Activated T-cell treated with anti-CD3 and anti-CD28 coated beads, Interleukin-2, amount 50 U/mL, for 72 hours (primary cell): ENCODE measurements at places on chromosomes 16 and 17. TPM values are rescaled to one million over a fixed set of nuclear protein-coding genes. Genes with fewer than 3 reads are reported as not detected.
A peak's percentile ranks its signal among the peaks of the same experiment; 100 is the strongest.

VASN gene
- total RNA-seq = not detected

CETP gene
- 0.36 TPM for total RNA-seq

NLRC3 gene
- total RNA-seq = 24.1 TPM

DNA sequence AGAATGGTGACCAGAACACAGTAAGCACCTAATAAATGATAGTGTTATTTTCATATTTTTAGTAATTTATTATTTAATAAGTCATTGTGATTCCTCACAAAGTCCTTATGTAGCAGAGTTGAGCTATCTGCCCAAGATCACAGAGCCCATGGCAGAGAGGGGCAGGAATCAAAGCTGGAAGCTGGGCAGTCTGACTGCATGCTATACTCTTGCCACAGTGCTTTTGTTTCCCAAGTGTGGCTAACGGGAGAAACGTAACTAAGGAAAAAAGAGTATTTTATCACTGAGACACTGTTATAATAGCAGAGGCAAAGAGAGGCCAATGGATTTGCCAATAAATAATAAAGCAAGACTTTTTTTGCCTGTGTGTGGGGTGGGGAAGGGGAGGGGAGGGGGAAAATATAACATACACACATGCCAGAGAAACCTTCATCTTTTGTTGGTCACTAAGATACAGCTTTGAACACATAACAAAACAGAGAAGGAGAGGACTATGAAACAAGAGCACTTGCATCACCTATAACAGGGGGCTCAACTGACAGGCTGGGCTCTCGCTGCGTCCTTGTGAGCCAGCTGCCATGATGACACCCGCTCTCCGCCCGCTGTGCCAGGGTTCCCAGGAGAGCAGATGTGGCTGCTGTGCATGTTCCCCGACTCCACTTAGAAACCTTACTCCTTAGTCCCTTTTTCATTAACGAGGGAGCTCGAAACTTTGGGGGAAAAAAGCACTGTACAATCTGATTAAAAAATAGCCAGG lies 10.1 kb downstream of the CSNK2A2 start:
- no peaks in the 10 kb centered on the region for H3K27me3 ChIP-seq
- DNase-seq = no peak
- H3K4me3 ChIP-seq = no peak overlapping the region
- H3K27ac ChIP-seq = no peak overlapping the region
- peaks cover 23% of the 10 kb centered on the region for H3K4me1 ChIP-seq

GRCh38 chr17:77088455-77089123 lies 52.2 kb upstream of the SEC14L1 start:
- peaks cover 78% of the 10 kb centered on the region for H3K4me1 ChIP-seq
- H3K36me3 ChIP-seq = peaks cover 15% of the 10 kb centered on the region
- H3K27ac ChIP-seq = peak overlapping the region; percentile 89
- peak overlapping the region; percentile 84 for H3K4me3 ChIP-seq
- H3K27me3 ChIP-seq = peaks cover 7% of the 10 kb centered on the region
- peak; percentile 92 for DNase-seq

DNA sequence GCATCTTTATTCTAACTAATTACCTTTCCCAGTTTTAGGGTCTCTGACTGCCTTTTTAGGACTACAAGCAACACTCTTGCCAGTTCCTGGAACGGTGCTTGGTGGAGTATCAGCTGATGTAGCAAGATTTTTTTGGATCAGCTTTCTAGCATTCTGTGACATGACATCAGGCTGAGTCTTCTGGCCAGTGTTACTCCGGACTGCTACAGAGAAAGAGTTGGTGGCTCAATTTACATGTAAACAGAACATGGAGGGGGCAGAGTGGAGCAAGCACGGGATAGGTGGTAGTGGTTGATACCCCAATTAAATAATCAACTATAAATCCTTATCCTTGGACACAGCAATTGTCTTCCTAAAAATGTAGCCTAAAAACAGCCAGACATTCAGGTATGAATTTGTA lies 10.6 kb upstream of the ARL6IP1 start:
- H3K27ac ChIP-seq = peak overlapping the region; percentile 56
- DNase-seq = no peak
- H3K4me3 ChIP-seq = no peak overlapping the region
- H3K4me1 ChIP-seq = no peaks in the 10 kb centered on the region

DNA sequence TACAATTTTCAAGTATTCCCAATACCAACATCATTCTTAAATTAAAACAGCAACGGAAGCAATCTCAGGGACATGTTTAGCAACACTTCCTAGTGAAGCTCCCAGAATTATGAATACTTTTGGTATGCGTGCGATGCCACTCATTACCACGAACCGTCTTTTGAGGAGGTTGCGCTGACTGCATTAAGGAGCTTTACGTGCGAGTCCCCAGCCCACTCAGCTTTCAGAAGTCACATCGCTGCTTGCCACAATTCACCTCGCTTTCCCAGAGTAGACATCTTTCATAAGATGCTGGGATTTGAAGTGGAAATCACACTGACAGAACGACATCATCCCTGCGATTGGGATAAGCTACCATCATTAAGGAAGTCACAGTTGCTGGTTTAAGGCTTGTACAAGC lies 441.6 kb upstream of the HSBP1 start:
- H3K4me1 ChIP-seq = no peaks in the 10 kb centered on the region
- no peak for DNase-seq
- no peaks in the 10 kb centered on the region for H3K27me3 ChIP-seq
- no peaks in the 10 kb centered on the region for H3K36me3 ChIP-seq

- peaks cover 5% of the 10 kb centered on the region for H3K4me1 ChIP-seq
- H3K27me3 ChIP-seq = no peaks in the 10 kb centered on the region
- no peak overlapping the region for H3K27ac ChIP-seq
Observed at GRCh38 chr16:78118469-78119025, 19.1 kb downstream of the WWOX start.

DNA sequence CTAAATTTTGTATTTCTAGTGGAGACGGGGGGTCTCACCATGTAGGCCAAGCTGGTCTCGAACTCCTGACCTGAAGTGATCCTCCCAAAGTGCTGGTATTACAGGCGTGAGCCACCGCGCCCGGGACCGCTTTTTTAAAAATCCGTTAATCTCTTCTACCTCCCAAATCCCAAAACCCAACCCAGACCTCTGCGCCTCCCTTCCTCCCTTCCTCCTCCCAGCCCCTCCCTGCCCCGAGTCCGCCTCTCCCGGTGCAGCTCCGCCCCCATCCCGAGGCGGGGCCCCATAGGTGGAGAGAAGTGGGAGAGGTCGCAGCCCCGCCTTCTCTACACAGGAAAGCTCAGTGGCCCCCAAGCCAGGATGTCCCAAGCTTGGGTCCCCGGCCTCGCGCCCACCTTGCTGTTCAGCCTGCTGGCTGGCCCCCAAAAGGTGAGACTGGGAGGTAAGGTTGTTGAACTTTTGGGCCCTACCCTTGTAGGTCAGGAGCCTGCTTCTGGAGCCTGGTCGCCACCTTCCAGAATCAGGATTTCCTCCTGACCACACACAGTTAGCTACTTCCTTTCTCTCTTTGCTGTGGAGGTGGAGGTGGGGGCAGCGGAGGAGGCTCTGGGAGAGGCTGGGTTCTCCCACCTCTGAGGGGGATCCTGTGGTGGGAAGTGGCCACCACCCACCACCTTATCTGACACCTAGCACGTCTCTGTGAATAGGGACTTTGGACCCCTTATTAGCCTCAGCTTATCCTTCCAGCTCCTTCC lies at the start of gene TMEM92:
Gene TMEM92 (plus strand): TSS at position 325 of the 755 bp plus-strand sequence. CDS start 36 bp downstream, at position 361.
- H3K36me3 ChIP-seq = no peaks in the 10 kb centered on the region
- no peak within 1 kb of the TSS for H3K27ac ChIP-seq
- DNase-seq = no peak
- H3K4me3 ChIP-seq = peak within 1 kb of the TSS; percentile 54

DNA sequence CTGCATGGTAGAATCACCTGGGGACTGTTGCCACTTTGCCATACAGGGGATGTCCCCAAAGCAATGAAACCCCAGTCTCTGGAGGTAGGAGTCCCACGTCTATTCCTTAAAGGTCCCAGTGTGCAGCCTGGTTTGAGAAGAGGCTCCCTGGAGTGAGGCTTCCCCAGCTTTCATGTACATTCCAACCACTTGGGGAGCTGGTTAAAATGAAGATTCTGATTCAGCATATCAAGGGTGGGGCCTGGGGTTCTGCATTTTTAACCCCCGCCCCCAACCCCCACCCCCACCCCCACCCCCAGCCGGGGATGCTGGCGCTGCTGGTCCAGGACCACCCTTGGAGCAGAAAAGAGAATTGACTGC lies 241.2 kb downstream of the FOXL1 start:
- no peaks in the 10 kb centered on the region for H3K36me3 ChIP-seq
- no peak overlapping the region for H3K4me3 ChIP-seq
- no peak for DNase-seq
- no peaks in the 10 kb centered on the region for H3K4me1 ChIP-seq

- DNase-seq = peak; percentile 11
- no peaks in the 10 kb centered on the region for H3K36me3 ChIP-seq
- H3K27ac ChIP-seq = peak overlapping the region; percentile 90
- H3K4me3 ChIP-seq = peak overlapping the region; percentile 76
- no peaks in the 10 kb centered on the region for H3K27me3 ChIP-seq
- H3K4me1 ChIP-seq = peaks cover 30% of the 10 kb centered on the region
Observed at GRCh38 chr16:68470461-68471150, 22.3 kb upstream of the SMPD3 start.

DNA sequence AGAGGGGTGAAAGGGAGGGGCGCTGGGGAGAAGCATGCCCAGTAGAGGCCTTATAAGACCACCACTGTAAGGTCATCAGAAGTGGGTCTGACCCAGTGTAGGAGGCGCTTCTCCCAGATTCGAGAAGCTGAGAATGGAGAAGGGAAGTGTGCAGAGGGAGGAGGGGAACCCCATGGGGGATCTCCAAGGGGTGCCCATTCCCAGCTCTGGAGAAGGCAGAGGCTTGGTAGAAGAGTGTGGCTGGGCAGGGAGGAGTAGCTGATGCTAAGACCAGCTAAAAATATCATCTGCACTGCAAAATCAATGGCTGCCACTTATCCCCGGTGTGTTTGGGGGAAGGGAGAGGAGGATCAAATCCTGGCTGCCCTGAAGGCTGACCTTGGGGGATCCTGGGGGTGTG lies 7.2 kb downstream of the NGFR start:
- no peak overlapping the region for H3K4me3 ChIP-seq
- no peaks in the 10 kb centered on the region for H3K4me1 ChIP-seq
- H3K27me3 ChIP-seq = peaks cover 75% of the 10 kb centered on the region
- H3K36me3 ChIP-seq = no peaks in the 10 kb centered on the region
- no peak overlapping the region for H3K27ac ChIP-seq

DNA sequence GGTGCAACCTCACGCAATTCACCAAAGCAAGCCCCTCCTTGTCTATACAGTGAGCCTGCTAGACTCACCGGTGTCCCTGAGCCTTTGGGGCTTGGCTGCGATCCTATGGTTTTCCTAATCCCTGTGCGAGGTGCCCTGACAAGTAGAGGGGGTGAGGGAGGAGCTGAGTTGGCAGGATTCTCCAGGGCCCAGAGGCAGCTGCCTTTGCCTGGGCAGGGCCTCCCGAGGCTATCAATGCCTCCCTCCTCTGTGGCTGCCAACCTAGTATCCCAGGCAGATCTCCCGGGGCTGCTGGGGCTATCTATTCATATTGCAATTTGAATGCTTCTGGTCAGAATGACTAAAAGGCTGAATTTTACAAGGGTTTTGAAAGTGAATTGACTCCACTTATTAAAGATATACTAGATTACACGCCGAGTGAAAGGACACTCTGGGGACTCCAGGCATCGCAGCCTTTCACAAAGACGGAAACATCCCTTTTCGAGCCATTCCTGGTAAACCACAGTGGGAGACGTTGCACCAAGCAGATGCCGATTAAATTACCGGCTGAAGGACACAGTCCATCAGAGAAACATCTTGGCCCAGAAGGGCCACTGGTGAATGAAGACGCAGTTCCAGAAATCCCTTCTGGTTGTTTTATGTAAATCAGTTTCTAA lies 11.3 kb upstream of the PITPNM3 start:
- H3K27me3 ChIP-seq = peaks cover 11% of the 10 kb centered on the region
- no peaks in the 10 kb centered on the region for H3K4me1 ChIP-seq
- H3K36me3 ChIP-seq = no peaks in the 10 kb centered on the region
- no peak overlapping the region for H3K4me3 ChIP-seq

GRCh38 chr17:2438823-2439222 lies 38.0 kb upstream of the MNT start:
- no peaks in the 10 kb centered on the region for H3K27me3 ChIP-seq
- no peak for DNase-seq
- peaks cover 9% of the 10 kb centered on the region for H3K4me1 ChIP-seq
- H3K36me3 ChIP-seq = peaks cover 9% of the 10 kb centered on the region
- no peak overlapping the region for H3K27ac ChIP-seq

- no peaks in the 10 kb centered on the region for H3K27me3 ChIP-seq
- H3K27ac ChIP-seq = no peak overlapping the region
- peak overlapping the region; percentile 49 for H3K4me3 ChIP-seq
- no peaks in the 10 kb centered on the region for H3K36me3 ChIP-seq
Observed at GRCh38 chr16:3938471-3938842, 57.9 kb upstream of the CREBBP start.

GRCh38 chr16:19805459-19806162 lies 79.0 kb downstream of the GPRC5B start:
- H3K4me1 ChIP-seq = peaks cover 16% of the 10 kb centered on the region
- H3K27me3 ChIP-seq = no peaks in the 10 kb centered on the region
- H3K36me3 ChIP-seq = peaks cover 4% of the 10 kb centered on the region
- no peak overlapping the region for H3K27ac ChIP-seq
- no peak overlapping the region for H3K4me3 ChIP-seq

GRCh38 chr16:12721841-12722421 lies 81.8 kb downstream of the CPPED1 start:
- no peaks in the 10 kb centered on the region for H3K27me3 ChIP-seq
- H3K4me3 ChIP-seq = no peak overlapping the region
- H3K36me3 ChIP-seq = peaks cover 1% of the 10 kb centered on the region
- no peak for DNase-seq
- no peak overlapping the region for H3K27ac ChIP-seq

DNA sequence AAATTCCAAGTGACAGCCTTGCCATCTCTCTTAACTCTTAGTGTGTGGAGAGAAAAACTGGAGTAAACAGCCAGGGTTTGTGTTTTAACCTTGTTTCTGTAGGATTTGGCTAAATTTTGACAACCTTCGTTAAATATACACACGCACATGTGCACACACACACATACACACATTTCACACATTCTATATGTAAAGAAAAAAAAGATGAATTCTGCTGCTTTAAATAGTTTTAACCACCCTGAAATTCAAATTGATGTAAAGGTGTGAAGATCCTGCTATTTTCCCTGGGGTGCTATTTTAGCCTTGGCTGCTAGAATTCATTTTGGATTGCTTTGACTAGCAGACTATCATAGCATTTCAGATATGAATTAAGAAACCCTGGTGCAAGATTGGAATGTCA lies 191.9 kb downstream of the FTO start:
- peaks cover 30% of the 10 kb centered on the region for H3K4me1 ChIP-seq
- no peaks in the 10 kb centered on the region for H3K36me3 ChIP-seq
- H3K27ac ChIP-seq = no peak overlapping the region
- no peak for DNase-seq

GRCh38 chr17:29905086-29905878 lies 24.7 kb downstream of the SSH2 start:
- H3K4me3 ChIP-seq = no peak overlapping the region
- H3K36me3 ChIP-seq = peaks cover 8% of the 10 kb centered on the region
- H3K27me3 ChIP-seq = no peaks in the 10 kb centered on the region
